ENCODE measurements at places on chromosomes 3 and 15. TPM values are rescaled to one million over a fixed set of nuclear protein-coding genes. Genes with fewer than 3 reads are reported as not detected.
A peak's percentile ranks its signal among the peaks of the same experiment; 100 is the strongest.

GREM1 gene
- 489 TPM for polyA plus RNA-seq

KY gene
- 0.12 TPM for polyA plus RNA-seq

CPN2 gene
- polyA plus RNA-seq = not detected

DNA sequence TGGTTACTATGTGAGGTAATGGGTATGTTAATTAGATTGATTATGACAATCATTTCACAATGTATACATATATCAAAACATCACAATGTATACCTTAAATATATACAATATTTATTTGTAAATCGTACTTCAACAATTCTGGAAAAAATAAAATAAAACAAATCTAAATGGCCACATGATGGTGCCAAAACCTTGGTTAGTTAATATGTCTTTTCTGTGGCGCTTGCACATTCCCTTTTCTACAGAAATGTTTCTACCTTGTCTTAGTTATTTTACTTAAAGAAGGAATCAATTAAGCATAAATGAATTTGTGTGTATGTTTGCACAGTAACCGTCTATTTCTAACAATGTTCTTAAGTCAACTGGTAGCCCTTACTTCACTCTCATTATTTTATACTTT is 53.4 kb downstream of the OXSM start:
- DNase-seq = peak; percentile 43

DNA sequence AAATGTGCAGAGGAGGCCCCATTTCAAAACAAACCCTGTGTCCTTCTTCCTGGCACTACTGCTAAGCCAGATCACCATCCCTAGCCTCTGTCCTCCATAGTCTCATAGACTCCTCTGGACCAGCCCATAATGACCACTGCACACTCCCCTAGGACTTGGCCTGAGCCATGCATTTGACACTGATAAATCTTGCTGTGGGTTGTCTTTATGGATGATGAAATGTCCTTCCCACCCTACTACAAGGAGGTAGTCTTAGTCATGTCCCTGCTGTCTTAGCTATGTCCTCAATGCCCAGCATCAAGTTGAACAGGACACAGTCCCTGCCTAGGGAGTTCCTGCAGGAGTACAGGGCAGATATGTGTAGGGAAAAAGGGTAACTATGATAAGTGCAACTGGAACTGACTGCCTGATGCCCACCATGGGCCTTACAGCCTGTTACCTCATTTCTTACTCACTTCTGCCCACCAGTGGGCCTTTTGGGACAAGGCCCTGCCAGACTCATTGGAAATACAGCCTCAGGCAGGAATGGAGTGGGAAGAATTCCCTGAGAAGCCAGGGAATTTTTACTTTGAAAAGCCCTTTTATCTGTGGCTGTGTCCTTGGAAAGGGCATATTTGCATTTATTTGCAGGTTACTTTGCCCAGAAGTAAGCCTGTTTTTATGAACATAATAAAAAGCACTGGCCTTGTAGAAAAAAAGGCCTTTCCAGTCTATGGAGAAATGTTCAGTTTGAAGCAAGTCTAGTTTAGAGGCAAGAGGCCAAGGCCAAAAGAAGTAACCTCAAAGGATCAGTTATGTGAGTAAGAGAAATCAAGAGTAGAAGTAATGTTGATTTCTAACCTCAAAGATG is 199.6 kb upstream of the EIF1B start:
- no peak for DNase-seq

DNA sequence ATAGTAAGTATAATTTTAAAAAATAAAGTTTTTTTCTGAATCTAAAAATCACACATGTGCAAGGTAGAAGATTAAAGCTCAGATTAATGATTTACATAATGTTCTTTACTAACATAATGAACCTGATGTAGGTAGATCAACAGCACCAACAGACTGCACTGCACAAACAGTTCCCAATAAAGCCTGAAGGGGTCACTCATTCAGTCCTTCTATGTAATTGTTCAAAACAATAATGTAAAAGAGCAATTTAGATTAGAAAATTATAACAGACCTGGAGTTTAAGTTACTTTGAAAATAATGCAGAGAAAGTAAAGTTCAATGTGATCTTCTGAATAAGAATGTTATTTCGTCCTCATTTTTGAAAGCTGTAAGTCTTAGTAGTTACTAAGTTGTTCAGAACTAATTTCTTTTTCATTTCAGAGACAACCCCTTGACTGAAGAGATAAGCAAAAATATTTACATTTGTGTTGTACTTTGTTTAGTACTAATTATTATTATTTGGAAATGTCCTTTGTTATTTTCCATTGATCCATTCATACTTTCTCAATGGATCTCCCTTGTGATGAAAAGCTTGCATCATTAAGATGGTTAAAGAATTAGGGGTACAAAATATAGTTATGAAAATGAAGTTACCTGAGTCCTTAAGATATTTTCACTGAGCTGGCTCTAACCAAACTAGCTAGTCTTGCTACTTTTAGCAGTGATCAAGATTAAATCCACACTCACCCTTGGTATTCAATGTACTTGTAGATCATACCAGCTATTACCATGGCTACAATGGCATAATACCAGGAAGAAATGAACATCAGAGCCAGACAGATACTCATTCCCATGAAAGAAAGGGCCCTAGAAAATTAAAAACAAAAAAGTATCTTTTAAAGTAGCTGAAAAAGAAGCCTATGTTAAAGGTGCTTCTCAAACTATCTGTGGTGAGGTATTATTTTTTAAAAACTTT is 16.8 kb downstream of the EMC4 start:
- DNase-seq = peak; percentile 37

DNA sequence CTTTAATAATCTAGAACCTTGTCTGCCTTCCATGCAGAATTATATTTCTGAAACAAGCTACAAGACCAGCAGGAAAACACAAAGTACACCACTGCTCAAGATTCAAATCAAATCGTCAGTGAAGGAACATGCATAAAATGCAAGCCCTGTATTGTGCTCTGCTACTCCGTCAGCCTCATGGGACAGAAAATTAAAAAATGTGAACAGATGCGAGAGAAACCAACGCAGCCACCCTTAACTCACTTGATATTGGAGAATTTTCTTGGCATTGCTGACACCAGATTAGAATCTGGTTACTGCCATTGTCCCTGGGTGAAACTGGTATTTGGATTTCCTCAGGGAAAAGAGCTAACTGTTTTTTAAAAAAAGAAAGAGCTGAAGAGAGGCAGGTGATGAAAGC is 23.6 kb downstream of the ANXA2 start:
- DNase-seq = no peak

GRCh38 chr15:88615303-88616107 is 5.6 kb upstream of the AEN start:
- no peak for DNase-seq
